ENCODE measurements at places on chromosomes 11 and 22.

DNA sequence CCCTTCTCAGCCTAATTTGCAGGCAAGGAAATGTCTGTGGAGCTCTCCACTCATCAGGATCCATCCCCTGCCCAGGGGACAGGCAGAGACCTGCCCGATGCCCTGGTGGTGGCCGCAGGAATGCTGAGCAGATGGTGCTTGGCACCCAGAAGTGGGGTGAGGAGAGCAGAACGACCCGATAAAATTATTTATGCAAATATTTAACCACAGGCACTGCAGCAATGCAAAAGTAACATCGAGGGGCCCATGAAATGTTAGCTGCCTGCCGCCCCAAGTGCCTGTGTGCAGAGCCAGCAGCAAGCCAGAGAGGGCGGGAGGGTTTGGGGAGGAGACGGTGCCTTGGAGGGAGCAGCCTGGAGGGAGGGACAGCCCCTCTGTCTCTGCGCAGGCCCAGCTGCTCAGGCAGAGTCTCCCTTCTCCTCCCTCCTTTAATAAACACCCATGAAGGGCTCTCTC lies 205.5 kb downstream of the CTTN start:
- no peak for DNase-seq

DNA sequence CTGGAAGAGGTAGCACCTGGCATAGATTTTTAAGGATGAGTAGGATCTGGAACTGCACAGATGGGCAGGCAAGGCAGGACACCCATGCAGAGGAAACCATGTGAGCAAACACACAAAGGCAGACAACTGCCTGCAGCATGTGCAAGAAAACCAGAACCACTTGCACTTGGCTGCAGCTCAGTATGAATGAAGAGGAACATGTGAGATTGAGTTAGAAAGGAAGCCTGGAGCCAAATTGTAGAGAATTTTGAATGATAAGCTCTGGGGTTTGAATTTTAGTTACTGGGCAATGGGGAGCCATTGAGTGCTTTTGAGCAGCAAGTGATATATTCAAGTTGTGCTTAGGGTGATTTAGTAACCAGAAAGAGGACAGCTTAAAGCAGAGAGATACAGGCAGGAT lies 583.4 kb downstream of the SOX6 start:
- no peak for DNase-seq

- DNase-seq = no peak
Observed at GRCh38 chr22:37741312-37741795, 44.5 kb downstream of the TRIOBP start.

GRCh38 chr11:5564259-5565019 lies 16.1 kb upstream of the OR52H1 start:
- DNase-seq = no peak

GRCh38 chr11:115197031-115197430 lies 307.2 kb downstream of the CADM1 start:
- DNase-seq = no peak

DNA sequence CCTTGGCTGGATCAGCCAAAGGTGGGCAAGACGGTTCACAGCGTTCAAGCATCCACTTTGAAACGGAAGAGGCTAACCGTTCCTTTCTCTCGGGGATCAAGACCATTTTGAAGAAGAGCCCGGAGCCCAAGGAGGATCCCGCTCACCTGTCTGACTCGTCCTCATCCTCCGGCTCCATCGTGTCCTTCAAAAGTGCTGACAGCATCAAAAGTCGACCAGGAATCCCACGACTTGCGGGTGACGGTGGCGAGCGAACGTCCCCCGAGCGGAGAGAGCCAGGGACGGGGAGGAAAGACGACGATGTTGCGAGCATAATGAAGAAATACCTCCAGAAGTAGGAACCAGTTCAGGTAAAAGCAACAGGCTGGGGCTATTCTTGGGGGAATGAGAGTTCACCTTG lies 141.9 kb upstream of the SEZ6L start:
- no peak for DNase-seq
